ENCODE measurements at places on chromosomes 3 and 15.

GRCh38 chr15:81339321-81339720, 15.4 kb upstream of the STARD5 start:
- no peak for DNase-seq

- no peak for DNase-seq
Measured at GRCh38 chr3:48863122-48863521, 15.4 kb upstream of the PRKAR2A start.

GRCh38 chr3:88076712-88077111, 17.7 kb downstream of the ZNF654 start:
- DNase-seq = no peak

GRCh38 chr15:78950902-78951840, 6.3 kb upstream of the CTSH start:
- no peak for DNase-seq

- no peak for DNase-seq
Measured at GRCh38 chr15:32671339-32672325, 30.1 kb downstream of the SCG5 start.

DNA sequence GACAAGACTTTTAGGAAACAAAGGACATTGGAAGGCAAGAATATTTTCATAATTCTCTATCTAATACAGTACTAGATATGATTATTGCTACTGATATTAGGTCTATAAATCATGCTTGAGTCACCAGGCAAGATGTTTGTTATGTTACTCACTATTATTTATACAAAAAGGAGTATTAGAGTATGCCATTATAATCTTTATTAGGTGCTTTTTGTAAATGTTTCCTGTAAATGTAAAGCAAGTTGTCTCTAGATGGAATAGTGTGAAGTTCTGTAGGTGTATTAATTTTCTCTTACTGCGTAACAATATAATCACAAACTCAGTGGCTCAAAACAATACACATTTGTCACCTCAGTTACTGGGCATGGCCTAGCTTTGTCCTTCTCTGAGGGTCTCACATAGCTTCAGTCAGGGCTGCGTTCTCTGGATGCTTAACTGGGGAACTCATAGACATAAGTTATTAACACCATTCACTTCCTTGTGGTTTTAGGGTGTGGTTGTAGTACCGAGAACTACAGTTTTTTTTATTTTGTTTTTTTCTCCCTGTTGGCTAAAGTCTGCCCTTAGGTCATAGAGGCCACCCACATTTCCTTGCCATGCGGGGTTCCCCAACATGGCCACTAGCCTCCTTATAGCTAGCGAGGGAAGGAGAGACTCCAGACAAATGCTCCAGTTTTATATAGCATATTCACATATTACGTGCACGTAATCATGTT, 20.3 kb upstream of the MAP3K13 start:
- DNase-seq = no peak

GRCh38 chr3:187902041-187902471, 156.8 kb upstream of the BCL6 start:
- DNase-seq = no peak

- no peak for DNase-seq
Measured at GRCh38 chr3:123348471-123349200, 100.3 kb downstream of the ADCY5 start.

DNA sequence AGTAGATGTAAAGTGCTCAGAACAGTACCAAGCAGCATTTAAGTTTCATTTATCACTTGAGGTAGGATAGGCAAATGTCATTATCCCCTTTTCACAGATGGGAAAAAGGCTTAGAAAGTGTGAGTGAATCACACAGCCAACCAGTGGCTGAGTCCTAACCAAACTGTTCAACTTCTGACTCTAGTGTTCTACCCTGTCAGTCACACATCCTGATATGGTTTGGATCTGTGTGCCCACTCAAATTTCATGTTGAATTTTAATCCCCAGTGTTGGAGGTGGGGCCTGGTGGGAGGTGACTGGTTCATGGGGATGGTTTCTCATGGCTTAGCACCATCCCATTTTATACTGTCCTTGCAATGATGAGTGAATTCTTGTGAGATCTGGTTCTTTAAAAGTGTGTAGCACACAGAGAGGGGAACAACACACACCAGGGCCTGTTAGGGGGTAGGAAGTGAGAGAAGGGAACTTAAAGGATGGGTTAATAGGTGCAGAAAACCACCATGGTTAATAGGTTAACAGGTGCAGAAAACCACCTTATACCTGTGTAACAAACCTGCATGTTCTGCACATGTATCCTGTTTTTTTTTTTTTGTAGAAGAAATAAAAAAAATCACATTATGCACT, 304.7 kb downstream of the SUCLG2 start:
- no peak for DNase-seq

GRCh38 chr15:77251662-77252061, 168.2 kb downstream of the PEAK1 start:
- DNase-seq = no peak

DNA sequence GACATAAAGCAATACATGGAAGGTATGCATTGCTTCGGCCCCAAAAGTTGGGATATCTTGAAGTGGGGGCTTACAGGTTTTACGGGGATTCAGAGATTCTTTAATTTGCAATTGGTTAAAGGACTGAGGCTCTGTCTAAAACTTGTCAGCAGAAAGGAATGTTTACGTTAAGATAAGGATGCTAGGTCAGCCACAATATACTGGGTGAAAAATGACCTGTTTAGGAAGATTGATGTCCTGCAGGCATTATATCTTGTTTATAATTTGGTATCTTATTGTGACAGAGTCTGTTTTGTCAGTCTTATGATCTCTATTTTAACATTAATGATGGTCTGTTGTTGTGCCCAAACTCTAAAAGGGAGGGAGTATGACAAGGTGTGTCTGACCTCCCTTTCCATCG, 15.3 kb upstream of the CCNDBP1 start:
- no peak for DNase-seq

GRCh38 chr3:45332493-45332892, 55.9 kb upstream of the LARS2 start:
- no peak for DNase-seq

- DNase-seq = no peak
Measured at GRCh38 chr3:152382312-152383135, 113.8 kb downstream of the MBNL1 start.

- DNase-seq = no peak
Measured at GRCh38 chr3:65953881-65954733, 84.6 kb downstream of the MAGI1 start.

DNA sequence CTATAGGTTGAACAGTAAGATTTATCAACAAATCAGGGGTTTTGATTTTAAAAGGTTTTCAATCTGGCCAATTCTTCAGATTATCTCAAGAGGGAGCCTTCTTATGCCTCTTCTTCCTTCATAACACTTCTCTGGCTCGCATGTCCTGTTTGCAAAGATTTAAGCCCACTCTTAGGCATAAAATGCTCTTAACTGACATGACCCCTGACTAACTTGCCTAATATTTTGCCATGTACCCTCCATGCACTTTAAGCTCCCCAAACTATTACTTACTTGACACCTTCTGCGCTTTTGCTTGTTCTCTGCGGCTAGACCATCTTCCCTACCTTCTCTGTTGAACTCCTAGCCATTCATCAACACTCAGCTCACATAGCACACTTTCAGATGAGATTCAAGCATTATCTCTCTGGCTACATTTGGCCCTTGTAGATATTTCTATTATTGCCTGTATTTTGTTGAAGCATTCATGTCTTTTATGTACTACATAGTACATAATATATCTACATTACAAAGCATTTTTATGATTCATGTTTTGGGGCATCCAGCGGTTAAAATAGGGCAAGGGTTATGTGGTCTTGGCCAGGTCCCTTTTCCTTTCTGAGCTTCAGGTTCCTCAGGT, 1.0 kb upstream of the ARIH1 start:
- DNase-seq = no peak

DNA sequence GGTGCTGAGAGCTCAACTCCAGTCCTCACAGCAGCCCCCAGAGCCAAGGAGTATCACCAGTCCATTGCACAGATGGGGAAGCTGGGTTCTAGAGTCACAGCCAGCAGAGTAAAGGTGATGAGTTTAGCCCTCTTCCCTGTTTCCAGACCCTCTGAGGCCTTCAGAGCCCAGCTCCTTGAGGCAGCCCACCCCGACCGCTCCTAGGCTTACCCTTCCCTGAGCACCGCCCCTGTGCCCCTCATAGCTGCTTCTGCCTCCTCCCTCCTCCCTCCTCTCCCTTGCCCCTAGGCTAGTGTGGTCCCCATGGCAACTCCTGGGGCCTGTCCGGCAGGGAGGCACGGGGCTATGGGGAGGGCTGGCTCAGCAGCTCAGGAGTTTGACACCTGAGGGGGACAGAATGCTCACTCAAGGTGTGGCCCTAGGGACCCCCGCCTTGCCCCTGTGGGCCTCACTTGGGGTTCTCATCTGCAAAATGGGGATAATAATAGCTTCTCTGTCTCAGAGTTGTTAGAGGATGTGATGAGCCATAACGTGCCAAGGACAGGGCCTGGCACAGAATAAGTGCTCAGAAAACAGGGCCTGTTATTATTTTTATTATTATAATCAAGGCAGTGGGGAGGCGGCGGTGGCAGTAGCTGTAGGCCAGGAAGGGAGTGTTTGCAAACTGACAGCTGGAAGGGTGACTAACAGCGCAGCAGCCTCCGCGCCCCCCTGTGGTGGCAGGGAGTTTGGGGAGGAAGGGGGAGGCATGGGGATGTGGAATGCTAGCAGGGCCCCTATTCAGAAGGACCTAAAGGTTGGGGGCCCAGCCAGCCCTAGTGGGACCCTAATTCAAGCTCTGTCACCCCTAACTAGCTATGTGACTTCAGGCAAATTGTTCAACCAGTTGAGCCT, 11.5 kb downstream of the CSK start:
- peak; percentile 87 for DNase-seq

DNA sequence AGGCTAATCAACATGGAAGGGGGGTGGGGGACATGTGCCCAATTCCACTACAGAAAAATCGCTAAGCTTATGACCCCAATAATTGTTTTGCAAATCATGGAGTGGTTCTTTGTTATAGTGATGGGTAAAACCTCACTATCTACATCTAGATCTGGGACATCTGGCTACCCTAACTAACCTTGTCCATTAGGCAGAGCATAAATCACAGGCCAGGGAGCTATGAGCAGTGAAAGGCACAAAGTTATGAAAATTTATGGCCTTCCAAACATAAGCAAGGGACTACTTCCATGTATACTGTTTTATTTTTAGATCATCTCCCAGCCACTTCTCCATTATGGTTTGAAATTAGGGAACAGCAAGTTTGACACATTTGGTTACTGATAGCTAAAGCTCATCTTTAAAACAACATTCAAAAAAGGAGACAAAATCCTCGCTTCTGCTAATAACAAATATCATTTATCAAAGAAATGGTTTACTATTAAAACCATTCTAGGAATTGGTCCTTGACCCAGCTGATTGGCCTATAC, 78.3 kb downstream of the RSL24D1 start:
- no peak for DNase-seq

DNA sequence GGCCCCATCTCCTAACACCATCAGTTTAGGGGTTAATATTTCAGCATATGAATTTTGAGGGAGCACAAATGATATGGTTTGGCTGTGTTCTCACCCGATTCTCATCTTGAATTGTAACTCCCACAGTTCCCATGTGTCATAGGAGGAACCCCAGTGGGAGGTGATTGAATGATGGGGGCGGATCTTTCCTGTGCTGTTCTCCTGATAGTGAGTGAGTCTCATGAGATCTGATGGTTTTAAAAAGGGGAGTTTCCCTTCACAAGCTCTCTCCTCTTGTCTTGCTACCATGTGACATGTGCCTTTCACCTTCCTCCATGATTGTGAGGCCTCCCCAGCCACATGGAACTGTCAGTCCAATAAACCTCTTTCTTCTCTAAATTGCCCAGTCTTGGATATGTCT, 73.8 kb upstream of the TJP1 start:
- DNase-seq = no peak

- DNase-seq = peak; percentile 70
Measured at GRCh38 chr15:85618956-85619491, 175.7 kb downstream of the KLHL25 start.

- peak; percentile 17 for DNase-seq
Measured at GRCh38 chr3:12916159-12916558, 74.8 kb upstream of the RPL32 start.

GRCh38 chr15:63724760-63725159, 109.0 kb downstream of the HERC1 start:
- no peak for DNase-seq

GRCh38 chr3:121752261-121752660, 2.7 kb upstream of the GOLGB1 start:
- no peak for DNase-seq

DNA sequence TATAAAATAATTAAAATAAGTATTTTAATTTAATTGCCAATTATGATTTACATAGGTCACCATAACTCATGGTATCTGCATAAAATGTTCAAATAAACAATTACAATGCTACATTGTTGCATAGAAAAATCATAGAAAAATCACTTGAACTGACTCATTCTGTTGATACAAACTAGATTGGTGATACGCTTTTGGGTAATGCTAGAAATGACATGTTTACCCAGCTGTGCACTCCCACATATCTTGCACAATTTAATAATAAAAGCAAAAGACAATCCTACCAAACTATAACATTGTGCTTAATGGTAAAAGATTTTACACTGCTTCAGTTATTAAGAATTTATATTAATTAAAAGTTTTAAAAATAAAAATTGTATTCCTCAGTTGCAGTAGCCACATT, 45.8 kb upstream of the FBXL22 start:
- no peak for DNase-seq

DNA sequence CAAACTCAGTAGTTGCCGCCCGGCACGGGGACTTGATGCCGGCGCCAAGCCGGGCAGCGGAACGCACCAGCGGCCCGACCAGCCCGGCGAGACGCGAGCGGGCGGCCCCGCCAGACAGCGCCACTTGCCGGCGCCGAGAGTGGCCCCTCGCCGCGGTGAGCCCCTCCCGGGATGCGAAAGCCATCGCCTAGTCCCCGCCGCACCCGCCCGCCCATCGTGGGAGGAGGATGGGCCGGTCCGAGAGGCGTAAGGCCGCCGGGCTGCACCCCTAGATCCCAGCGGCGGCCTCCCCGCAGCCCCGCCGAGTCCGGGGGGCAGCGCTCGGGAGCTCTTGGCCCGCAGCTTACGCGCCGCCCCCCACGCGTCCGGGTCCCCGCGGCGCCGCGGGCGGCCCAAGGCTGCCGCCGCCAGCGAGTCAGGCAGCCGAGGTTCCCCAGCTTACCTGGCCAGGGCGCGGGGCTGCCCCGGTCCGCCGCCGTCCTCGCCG, 609 bp downstream of the GOLGA8A start:
- DNase-seq = peak; percentile 64

GRCh38 chr3:5314897-5315296, 127.4 kb downstream of the EDEM1 start:
- no peak for DNase-seq

Data from CD4-positive, alpha-beta T cell treated with Interleukin-6 for 4 hours (primary cell).